Calu3 (cell line): ENCODE measurements at places on chromosomes 1 and 21.

- DNase-seq, result no peak
These were observed 166.2 kb downstream of the CLIC6 start for GRCh38 chr21:34834852-34835501.

GRCh38 chr21:26632691-26633090 lies 59.6 kb upstream of the CYYR1 start:
- DNase-seq, result no peak

- no peak for DNase-seq
These were observed 35.6 kb downstream of the NGF start for GRCh38 chr1:115302390-115302961.

DNA sequence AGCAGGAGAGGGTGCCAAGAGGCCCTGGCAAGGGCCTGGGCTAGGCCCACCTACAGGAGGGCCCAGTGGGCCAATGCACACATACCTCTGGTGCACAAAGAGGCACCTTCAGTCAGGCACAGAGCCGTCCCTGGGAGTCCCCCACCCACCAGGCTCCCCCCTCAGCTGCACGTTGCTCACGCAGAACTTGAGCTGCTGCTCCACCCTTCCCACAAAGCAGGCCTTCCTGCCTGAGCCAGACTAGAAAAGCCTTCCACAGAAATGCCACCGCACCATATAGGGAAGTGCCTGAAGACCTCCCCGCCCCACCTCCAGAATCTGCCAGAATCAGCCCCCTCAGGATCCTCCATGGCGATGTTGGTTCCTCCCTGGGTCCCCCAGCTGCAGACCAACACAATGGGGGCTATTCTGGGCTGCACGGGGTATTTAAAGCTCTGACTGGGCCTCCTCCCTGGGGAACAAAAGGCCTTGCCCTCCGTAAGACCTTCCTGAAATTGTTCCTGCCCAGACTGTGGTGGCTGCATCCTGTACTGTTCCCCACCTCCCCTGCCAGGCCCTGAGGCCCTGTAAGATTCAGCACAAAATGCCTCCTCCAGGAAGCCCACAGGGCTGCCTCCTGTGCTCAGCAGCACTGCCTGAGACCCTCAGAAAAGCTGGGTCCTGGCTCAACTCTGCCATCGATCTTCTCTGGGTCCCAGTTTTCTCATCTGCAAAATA lies 27.2 kb downstream of the HSPG2 start:
- no peak for DNase-seq

- no peak for DNase-seq
These were observed 20.4 kb downstream of the SSX2IP start for GRCh38 chr1:84669831-84670230.

GRCh38 chr1:150917387-150917786 lies 8.8 kb upstream of the SETDB1 start:
- DNase-seq, result no peak

DNA sequence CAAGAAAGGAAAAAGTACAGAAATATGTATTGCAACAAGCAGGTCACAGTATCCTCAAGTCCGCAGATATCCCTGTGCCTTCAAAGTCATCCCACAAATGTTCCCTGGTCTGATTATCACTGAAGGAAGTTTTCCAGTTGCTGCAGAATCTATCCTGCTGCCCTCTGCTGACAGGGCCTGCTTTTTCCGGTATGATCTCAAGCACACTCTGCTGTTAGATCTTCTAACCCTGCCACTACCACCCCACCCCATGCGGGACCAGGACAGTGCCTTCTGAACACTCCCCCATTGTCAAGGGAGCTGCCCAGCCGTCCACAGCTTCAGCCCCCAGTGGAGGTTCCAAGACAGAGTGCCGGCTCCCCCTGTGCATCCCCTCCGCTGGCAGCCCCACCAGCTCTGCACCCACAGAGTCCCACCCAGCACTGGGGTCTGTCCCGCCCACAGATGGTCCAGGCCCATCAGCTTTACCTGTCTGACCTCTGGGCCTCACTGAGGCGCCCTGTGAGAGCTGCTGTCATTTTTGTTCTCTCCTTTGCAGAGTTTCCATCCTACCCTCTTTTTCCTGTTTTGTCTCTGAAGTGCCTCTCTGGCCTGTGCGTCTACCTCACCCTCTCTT lies 27.9 kb downstream of the FAM163A start:
- DNase-seq, result no peak

GRCh38 chr1:153742411-153743142 lies 14.7 kb downstream of the INTS3 start:
- peak; percentile 66 for DNase-seq

DNA sequence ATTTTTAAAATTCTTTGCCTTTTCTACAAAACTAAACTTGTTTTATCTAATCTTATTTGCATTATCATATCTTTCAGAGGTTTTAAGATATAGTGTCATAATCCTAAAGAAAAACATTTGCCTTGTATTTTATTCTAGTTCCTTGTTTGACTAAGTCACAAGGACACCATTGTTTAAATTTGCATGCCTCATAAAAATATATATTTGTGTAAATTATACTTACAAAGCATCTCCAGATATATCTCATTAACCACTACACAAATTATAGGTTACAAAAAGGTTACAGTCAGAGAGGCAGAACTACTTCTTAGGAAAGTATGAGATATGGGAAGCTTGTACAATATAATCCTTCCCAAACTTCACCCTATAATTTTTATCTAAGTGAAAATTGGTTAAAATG lies 4.2 kb upstream of the RGS13 start:
- no peak for DNase-seq

GRCh38 chr1:177935638-177936415 lies 34.0 kb downstream of the SEC16B start:
- no peak for DNase-seq

- no peak for DNase-seq
These were observed 404.7 kb downstream of the RRAGC start for GRCh38 chr1:38454749-38455441.

GRCh38 chr1:150765296-150765976 lies at the start of gene CTSS:
Gene CTSS, minus strand, starts transcription at chr1:150765778. Its CDS starts 1,015 bp downstream, at chr1:150764763.
- DNase-seq, result no peak

GRCh38 chr1:204363335-204364114 lies 3.8 kb upstream of the PLEKHA6 start:
- DNase-seq, result peak; percentile 73

DNA sequence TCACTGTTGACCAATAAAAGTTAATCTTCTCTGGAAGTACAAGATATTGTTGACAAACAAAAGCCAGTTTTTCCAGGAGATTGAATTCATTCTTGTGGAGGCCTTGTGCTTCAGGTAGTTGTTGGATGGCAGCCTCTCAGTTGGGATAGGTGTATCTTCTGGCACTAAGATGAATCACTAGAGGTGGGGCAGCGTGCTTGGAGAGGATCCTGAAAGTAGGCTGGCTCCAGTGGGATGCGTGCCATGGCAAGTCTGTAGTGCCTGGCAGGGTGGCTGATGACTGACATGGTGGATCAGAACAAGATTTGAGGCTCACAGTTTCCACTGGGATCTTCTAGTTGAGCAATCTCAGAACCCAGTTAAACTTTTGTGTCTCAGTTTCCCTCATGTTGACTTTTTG lies 2.4 kb downstream of the VPS13D start:
- no peak for DNase-seq

- DNase-seq, result no peak
These were observed 149.2 kb downstream of the BEND5 start for GRCh38 chr1:48627486-48627885.

DNA sequence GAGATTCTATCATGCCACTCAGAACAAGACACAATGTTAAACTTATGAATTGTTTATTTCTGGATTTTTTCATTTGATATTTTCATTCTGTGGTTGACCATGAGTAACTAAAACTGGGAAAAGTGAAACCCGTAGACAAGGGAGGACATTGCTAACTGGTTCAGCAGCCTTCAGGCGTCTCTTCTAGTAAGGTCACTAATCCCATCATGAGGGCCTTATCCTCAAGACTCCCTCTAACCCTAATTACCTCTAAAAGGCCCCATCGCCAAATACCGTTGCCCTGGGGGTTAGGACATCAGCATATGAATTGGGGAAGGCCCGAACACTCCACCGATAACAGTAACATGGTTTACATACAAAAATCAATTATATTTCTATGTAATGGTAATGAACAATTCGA lies 247.6 kb downstream of the TM2D1 start:
- DNase-seq, result no peak

DNA sequence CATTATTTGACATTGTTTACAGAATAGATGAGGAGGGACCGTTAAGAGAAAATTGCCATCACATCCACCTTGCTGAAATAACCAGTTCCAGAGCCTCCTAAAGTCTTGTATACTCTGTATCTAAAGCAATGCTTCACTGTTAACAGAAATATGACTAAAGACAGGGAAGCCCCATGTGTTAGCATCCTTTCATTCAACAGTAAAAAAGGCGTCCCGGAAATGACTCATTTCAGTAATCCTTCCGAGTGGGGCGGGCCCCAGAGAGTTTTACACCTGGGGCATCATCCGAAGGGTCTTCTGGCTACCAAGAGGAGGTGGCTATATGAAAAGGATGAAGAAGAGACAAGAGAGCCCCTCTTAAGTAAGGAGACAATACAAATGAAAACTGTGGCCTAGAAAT lies 227.2 kb downstream of the SLC45A1 start:
- DNase-seq, result no peak

- no peak for DNase-seq
These were observed 389.1 kb downstream of the HLX start for GRCh38 chr1:221268295-221268694.

- DNase-seq, result no peak
These were observed 185.2 kb downstream of the C1orf94 start for GRCh38 chr1:34361781-34362357.
